Myocyte (in vitro differentiated cells): ENCODE measurements at places on chromosomes 1 and 21.

- peak; percentile 30 for DNase-seq
These were observed 124.6 kb upstream of the KRTAP19-8 start for GRCh38 chr21:31162827-31163226.

- DNase-seq = peak; percentile 98
These were observed 23.0 kb downstream of the ACTA1 start for GRCh38 chr1:229410692-229411433.

DNA sequence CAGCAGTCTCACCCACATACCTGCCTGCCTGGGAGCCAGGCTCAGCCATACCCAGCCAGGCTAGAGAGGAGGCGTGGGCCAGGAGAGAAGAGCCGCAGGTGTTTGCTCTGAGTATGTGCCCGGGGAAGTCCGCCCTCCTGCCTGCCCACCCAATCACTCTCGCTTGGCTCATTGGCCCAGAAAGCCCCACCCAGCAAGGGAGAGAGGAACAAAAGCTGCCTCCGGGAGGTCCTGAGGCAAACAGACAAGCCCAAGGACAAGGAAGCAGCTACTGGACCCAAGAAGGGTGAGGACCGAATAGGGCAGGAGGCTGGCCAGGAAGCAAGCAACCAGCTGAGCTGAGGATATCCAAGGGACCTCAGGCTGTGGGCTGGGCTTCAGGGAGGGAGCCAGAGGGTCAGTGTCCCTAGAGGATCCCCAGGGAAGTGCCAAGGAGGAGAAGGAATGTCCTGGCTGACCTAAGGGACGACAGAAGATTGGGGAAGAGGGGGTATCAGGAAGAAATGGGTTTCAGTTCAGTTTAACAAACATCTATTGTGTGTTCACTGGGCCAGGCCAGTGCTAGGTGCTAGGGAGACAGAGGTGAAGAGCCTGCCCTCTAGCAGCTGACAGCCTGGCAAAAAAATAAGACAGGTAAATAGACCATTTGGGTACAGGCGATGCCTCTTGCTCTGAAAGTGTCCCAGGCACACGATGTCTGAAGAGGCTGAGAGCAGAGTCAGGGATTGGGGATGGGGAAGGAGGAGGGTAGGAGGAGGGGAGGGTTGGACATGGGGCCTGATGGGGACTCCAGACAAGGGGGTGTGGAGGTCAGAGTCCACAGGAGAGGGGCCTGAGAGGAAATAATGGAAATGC is at the start of gene GJB4:
Gene GJB4, plus strand, starts transcription at position 238 of the 855 bp plus-strand sequence. CDS start 1,515 bp downstream, outside the sequence.
- no peak for DNase-seq

- DNase-seq = no peak
These were observed 18.9 kb downstream of the C1orf21 start for GRCh38 chr1:184405801-184406142.

GRCh38 chr1:184555665-184556641 is 169.1 kb downstream of the C1orf21 start:
- peak; percentile 18 for DNase-seq

DNA sequence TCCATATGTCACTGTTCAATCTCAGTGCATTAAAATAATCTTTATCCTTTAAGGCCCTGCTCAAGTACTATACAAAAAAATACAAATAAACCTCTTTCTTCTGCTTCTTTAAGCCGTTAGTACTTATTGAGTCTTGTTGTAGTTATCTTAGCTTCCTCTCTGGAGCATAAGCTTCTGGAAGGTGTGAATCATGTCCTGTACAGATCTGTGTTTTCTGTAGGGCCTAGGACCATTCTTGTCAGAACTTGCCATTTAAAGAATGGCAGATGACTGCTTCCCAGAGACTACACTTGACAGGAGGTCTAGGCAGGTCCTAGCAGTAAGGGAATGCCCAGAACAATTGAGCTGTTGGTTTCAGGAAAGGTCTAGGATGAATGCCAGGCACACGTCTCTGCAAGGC is 12.9 kb downstream of the NEK7 start:
- DNase-seq = no peak

DNA sequence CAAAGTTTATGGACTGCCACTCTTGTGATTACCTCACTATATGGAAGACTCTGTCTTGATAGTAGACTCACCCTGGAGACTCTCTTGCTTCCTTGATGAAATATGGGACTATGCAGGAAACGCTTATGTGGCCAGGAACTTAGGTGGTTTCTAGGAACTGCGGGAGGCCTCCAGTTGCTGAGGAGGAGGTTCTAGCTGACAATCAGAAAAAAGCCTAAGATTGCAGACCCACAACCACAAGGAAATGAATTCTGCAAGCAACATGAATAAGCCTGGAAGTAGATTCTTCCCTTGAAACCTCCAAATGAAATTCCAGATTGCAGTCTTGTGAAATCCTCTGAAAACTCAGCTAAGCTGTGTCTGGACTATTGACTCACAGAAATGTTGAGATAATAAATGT is 88.9 kb upstream of the COL11A1 start:
- DNase-seq = no peak
